Activated CD4-positive, alpha-beta T cell treated with anti-CD3 and anti-CD28 coated beads, Interleukin-2, Interleukin-6, amounts not matched to agents 100 ng/mL and 50 ng/mL, durations not matched to agents 16 hours and 8 hours (primary cell): ENCODE measurements at places on chromosomes 4 and X.

GRCh38 chrX:139862208-139862607 is 70.6 kb downstream of the ATP11C start:
- DNase-seq: no peak

DNA sequence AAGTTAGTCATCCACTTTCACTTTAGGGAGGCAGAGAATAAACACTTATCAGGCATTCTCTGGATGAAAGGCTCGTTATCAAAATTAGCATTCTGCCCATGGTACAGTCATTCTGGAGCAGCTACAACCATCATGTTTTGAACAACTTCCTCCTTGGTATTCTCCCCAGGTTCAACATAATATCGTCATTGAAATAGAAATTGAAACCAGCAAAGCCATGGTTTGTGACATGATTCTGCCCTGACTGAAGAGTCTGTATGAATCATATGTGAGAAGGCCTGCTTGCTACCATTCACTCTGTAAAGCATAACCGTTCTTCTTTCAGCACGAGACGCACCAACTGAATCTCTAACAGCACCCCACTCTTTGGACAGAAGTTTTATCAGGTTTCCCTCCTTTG is 127.5 kb upstream of the RADX start:
- DNase-seq: peak; percentile 87

- DNase-seq: no peak
These were observed 279.5 kb upstream of the TAPT1 start for GRCh38 chr4:16505726-16506125.

GRCh38 chr4:139919521-139919920 is 234.5 kb downstream of the MAML3 start:
- no peak for DNase-seq

GRCh38 chrX:36388901-36389300 is 469.4 kb downstream of the CFAP47 start:
- no peak for DNase-seq

- no peak for DNase-seq
These were observed 25.6 kb downstream of the PPP2R2C start for GRCh38 chr4:6446538-6447451.
